ENCODE measurements at places on chromosomes 2 and 18. TPM values are rescaled to one million over a fixed set of nuclear protein-coding genes. Genes with fewer than 3 reads are reported as not detected.

DSG4 gene
- total RNA-seq = not detected

DNA sequence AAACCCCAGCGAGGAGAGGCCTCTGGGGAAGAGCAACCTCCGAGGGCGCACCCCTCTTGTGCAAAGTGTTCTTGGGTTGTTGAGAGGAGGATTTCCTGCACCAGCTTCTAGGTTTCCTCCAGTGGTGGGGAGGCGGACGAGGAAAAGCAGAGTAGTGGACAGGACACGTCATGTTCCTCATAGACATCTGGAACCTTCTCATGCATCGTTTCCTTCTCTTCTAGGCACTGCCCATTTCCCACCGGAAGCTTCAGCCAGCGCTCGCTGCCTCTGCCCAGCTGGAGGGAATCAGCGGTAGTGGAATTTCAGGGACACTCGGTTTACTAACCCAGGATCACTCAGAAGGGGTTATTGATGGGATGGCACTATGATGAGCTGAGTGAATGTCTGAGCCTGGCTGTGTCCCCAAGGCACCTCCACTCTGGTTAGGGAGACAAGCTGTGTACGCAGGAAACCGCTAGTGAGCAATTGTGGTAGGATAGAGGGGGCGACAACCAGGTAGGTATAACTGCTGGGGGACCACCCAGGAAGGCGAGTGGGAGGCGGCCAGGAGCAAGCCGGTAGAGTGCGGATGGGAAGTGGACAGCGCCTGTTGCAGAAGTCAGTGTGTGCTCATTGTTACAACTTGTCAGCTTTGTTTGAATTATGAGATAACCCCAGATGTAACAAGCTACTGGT is 960 bp upstream of the APOB start:
- no peak for DNase-seq

TMEM237 gene
- total RNA-seq = 37.7 TPM

DNA sequence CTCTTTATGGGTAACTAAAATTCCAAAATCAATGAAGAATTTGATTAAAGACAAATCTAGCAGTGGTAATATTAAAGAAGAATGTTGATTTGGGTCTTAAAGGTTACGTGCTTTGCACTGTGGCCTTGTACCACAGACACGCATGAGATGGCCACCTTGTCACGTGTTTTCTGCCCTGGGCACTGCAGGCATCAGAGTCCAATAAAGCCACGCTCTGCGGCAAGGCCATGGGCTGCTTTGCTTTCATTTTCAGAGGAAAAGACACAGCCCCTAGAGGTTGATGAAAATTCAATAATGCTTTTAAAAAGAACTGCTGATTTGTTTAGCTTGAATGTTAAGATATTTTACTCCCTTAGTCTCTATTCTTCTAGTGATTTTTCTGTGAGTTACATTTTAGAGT is 30.4 kb downstream of the AOX1 start:
- no peak for DNase-seq

GRCh38 chr2:165067643-165068486 is 112.5 kb upstream of the SLC38A11 start:
- DNase-seq = peak; percentile 60

GRCh38 chr2:204479557-204479956 is 65.7 kb upstream of the PARD3B start:
- peak; percentile 39 for DNase-seq

DNA sequence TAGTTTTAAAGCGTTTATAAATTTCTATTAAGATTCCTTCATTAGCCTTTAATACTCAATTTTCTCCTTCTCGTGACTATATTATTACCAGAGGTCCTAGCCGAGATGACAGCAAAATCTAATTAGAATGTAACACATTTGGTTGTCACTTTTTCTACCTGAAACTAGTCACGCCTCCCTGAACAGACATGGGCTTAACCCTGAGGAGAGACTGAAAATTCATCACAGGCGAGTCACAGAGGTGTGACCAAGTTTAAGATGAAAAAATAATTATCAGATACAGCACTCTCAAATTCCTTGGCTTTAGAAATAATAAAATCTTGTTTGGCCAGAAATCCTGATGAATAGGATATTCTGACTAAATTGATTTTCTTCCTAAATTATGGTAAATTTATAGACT is 834.4 kb upstream of the SLC39A10 start:
- DNase-seq = no peak

AGAP1 gene
- total RNA-seq = 37.3 TPM

DNA sequence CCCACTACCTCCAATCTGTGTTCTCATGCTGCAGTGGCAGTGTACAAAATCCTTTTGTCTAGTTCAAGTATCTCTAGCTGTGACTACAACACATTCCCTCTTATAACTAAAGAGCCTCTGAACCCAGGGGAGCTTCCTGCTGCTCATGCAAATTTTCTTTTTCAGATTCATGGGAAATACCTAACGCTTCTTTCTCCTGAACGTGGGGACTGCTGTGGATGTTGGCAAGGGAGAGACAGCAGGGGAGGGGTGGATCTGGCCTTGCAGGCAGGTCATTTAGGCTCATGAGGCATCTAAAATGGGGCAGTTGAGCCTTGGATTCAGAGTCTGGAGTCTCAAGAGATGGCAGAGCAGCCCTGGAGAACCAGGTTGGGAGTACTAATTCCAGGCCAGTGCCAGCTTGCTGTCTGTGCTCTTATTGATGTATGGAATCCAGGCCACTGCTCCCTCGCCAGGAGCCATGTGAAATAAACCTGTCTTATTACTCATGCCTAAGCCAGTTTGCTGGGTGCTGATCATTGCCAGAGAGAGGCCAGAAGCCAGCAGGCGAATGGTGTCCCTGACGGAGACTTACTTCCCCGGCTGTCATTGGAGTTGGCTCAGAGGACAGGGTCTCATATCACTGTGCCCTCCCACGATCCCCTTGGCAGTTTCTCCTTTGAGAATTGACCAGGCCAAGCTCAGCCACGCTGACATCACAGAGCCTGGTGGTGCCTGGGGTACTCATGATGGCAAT is 29.2 kb upstream of the TNP1 start:
- no peak for DNase-seq

GATA6 gene
- total RNA-seq = 10.9 TPM

- no peak for DNase-seq
Observed at GRCh38 chr2:144547494-144547893, 27.6 kb upstream of the ZEB2 start.

DNA sequence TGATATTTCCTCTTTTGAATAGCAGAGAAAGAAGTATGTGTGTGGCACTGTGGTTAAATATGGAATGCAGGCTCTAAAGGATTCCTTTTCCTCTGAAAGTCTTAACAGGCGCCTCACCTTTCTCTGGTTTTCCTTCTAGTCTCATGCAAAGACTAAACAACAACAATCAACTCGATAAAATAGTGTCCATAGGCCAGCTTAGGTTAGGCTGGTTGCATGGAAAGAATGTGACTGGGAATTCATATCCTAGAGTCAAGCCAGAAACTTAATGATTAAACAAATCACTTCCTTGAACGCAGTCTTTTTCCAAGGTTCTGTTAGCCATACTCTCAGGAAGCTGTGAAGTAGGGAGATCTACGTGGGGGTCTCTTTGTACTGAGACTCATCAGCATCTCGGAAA is 800.8 kb upstream of the ID2 start:
- peak; percentile 56 for DNase-seq

SLC5A7 gene
- total RNA-seq = 0.05 TPM

DNA sequence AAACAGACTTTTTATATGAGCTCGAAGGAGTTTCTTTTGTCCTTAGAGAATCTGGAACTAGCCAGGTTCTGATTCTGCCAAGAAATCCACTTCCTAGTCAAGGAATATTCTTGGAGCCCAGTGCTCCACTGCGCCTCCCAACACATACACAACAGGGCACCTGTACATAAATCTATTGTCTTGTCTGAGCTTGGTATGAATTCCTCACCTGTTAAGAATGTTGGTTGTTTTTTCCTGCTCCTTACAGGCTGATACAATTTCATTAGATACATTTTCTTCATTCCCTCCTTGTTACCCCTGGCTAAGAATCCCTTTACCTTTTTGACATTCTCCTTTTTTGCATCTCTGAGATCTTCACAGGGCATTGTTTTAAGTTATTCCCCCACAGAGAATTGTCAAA is 56.0 kb upstream of the FZD7 start:
- DNase-seq = no peak

- no peak for DNase-seq
Observed at GRCh38 chr18:42024131-42024530, 69.1 kb downstream of the PIK3C3 start.

ALPG gene
- total RNA-seq = 0.27 TPM

- DNase-seq = peak; percentile 61
Observed at GRCh38 chr2:242088471-242089212, 219.1 kb downstream of the RTP5 start.

- DNase-seq = no peak
Observed at GRCh38 chr18:3306391-3306790, 44.5 kb downstream of the MYL12B start.

- no peak for DNase-seq
Observed at GRCh38 chr18:79877163-79878091, 74.0 kb downstream of the SLC66A2 start.

DNA sequence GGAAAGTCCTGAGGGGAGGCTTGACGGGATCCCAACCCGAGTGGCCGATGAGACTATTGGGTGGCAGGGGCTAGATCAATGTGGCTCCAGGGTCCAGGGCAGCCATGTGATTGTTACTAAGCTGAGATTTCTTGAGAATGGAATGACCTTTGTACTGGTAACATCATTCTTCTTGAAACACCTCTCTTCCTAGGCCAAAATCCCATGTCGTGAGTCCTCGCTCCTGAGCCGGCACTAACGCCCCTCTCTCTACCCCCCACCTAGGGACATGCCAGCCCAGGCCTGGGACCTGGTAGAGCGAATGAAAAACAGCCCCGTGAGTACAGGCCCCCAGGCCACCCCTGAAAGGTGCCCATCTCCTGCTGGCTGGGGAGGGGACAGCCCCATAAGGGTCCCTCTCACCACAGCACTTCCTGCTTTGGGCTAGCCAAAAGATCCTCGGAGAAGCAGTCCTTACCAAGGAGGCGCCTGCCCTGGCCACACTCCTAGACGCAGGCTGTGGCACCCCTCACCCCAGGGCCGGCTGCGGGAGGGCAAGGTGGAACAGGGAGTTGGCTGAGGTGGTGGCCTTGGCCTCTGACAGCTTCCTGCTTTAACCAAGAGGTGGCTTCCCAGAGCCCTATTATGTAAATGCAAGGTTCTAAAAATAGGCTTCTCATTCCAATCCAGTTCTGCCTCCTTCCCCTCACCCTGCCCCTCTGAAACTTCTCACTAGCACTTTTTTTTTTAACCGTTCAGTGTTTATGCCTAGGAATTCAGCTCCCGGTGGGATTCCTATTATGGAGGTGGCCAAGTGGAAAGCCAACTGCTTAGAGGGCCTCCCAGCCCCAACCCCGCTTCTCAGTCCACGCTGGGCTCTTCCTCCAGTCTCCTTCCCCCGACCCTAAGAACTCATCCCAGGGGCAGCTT is 126.6 kb upstream of the PPP1CB start:
- peak; percentile 58 for DNase-seq

GKN2 gene
- not detected for total RNA-seq

AMER3 gene
- not detected for total RNA-seq

GPR75 gene
- total RNA-seq = 5.0 TPM

- DNase-seq = no peak
Observed at GRCh38 chr18:24785019-24785418, 324.6 kb downstream of the HRH4 start.

DNA sequence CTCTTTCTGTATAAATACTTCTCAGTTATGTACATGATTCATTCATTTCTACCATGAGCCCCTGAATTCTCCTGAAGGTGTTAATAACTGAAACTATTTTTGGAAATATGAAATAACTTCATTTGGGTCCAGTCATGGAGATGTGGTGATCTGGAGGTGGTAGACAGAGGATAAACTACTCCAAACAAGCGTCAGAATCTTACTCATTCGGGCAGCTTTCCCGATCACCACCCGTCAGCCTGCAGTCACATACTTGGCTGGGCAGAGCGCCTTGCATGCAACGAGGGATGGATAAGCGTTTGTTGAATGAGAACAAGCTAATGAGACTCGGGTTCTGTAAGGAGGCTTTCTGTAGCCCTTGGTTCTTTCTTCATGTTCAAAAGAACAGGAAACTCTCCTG is 222.7 kb downstream of the CD226 start:
- peak; percentile 81 for DNase-seq

GRCh38 chr2:240921995-240922244 is 15.8 kb downstream of the CROCC2 start:
- no peak for DNase-seq

DNA sequence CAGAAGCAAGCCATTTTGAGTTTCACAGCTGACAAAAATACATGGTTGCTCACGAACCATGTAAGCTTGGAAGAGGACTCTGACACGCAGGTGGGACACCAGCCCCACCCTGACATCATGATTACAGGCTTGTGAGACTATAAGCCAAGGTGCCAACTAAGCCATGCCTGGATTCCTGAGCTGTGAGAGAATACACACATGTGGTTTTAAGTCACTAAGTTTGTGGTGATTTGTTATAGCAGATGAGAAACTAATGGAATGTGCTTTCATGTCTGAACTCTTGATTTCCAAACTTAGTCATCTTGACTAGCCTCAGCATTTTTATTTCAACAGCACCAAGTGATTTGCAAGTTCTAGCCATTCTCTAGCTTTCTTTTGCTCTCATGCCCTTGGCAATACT is 676.1 kb upstream of the CELF4 start:
- peak; percentile 57 for DNase-seq

GRCh38 chr2:195488567-195488966 is 168.5 kb upstream of the SLC39A10 start:
- DNase-seq = no peak

HAT1 gene
- total RNA-seq = 28.6 TPM

GRCh38 chr2:237471438-237472186 is 15.4 kb upstream of the MLPH start:
- DNase-seq = no peak

DNA sequence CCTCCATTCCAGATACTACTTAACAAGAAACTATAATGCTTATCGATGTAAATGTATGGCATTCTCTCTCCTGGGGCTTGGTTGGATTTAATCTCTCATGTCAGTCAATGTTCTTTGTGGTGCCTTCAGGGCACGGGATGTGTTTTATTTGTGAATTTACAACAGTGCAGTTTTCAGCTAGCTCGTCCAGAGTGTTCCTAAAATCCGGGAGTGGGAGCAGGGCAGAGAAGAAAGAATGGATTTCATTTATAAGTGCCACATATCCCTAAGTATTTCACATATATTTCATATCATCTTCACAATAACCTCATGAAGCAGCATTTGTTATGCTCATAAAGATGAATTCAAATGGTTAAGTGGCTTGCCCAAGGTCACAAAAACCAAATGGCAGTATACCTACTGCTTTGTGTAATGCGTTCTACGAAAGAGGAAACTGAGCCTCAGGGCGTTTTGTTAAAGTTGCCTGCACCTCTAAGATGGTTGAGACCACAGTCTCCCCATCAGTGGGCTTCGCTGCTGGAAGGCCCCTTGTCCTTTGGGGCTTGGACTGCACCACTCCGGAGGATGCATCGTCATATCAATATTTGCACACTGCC is 134.7 kb upstream of the MGAT5 start:
- no peak for DNase-seq

DNA sequence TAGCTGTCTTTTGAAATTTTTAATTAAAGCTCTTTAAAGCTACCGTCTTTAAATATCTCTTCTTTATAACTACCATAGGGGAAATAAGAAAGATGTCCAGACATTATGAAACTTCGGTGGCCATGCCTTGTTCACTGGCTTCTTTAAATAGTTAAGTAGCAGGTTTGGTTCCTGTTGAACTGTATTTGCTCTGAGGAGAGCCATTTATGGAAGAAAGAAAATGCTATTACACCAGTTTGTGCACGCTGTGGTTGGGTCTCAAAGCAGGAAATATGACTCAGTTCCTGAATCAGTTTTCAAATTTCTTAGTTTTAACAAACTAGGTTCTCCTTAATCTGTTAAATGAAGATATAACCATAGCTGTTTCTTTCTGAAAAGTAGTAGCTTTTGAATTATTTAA is 12.2 kb downstream of the ARPC2 start:
- peak; percentile 89 for DNase-seq

- no peak for DNase-seq
Observed at GRCh38 chr2:168694173-168694572, 108.3 kb upstream of the NOSTRIN start.

Measured in astrocyte (in vitro differentiated cells and primary cell).